Gastrocnemius medialis (tissue), 4 donors: ENCODE measurements at places on chromosomes 3 and 15. TPM values are rescaled to one million over a fixed set of nuclear protein-coding genes. Genes with fewer than 3 reads are reported as not detected.

Gene PAQR5
- 0.10 TPM for total RNA-seq

Gene IL17RB
- total RNA-seq, result 1.4 TPM

Gene FOXB1
- not detected for total RNA-seq

Gene VPS33B
- total RNA-seq, result 7.7 TPM

Gene CATSPER2
- 1.0 TPM for total RNA-seq

Gene SCN5A
- 0.05 TPM for total RNA-seq

Gene TM2D3
- 41.5 TPM for total RNA-seq
